ENCODE measurements at places on chromosomes 12 and 14.

GRCh38 chr12:74963867-74964331 is 245.7 kb downstream of the KCNC2 start:
- no peak for DNase-seq

- no peak for DNase-seq
Observed at GRCh38 chr14:93395231-93395630, 35.5 kb upstream of the UNC79 start.

DNA sequence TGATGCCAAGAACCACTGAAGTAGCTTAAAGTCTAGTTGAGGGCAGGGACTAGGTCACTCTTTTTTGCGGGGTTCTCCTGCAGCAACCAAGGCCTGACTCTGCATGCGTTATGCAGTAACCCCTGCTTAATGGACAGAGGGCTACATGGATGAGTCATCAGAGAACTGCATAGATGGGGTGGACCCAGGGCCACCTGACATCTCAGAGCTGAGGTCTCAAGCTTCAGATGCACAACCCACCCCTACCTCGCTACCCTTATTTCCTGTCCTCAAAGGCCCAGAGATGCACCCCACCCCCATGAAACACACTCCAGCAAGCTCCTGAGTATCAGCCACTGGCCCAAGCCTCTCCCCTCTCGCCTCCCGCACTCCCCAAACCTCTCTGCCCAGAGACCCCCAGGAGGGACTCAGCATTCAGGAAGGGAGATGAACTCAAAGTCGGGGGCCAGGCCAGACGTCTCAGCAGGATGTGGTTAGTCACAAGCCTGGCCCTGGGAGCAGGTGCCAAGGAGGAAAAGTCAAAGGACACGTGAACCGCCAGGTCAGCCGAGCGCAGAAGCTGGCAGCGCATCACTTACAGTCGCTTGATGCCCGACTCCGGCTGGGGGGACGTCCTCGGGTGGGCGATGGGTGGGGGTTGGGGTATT is 25.8 kb downstream of the SNRNP35 start:
- DNase-seq, result no peak

DNA sequence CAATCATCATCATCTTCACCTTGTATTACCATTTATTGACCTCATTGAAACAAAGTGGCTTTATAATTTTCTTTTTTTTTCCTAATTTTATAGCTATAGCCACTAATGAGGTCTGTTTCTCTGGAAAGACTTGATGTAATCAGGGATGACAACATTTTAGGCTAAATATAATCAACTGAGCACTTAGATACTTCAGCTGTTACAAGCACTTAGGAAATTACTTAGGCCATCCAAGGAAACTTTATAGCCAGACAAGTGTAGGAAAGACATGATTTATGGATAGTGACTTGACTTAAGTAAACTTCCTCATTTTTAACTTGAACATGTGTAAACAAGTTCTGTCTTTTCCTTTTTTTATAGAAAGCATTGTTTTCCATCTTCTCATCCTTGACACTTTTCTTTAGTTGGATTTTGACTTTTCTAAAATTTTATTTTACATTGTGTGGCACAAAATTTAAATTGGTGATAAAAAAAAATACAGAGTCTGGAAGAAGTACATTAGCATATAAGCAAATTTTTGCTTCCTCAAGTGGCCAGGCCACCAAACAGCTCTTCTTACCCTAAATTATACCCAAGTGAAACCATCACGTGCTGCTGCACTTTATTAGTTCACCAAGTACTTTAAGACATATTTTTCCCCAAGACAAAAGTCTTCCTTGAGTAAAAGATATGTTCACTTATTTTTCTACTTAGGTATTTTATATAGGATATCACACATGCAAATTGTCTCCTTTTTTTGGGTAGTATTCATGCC is 15.1 kb downstream of the CPNE8 start:
- no peak for DNase-seq

GRCh38 chr12:116010467-116010866 is 267.0 kb downstream of the MED13L start:
- DNase-seq, result no peak

DNA sequence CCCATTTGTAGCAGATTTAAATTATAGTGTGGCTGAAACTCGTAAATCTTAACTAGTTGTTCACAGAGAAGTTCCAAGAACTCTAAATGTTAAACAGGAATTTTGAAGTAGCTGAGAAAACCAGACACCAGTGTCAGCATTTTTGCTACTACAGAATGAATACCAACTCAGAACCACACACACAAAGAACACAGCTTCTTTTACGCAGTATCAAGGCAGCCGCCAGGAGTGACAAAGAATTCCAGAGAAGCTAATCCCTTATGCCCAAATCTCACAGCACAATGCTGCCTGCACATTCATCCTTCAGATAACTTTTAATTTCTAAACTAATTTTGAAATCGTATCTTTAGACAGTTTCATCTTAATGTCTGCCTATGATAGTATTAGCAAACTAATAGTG is 37.4 kb downstream of the SLC6A15 start:
- no peak for DNase-seq

GRCh38 chr12:19085090-19085489 is 44.4 kb upstream of the PLEKHA5 start:
- no peak for DNase-seq

DNA sequence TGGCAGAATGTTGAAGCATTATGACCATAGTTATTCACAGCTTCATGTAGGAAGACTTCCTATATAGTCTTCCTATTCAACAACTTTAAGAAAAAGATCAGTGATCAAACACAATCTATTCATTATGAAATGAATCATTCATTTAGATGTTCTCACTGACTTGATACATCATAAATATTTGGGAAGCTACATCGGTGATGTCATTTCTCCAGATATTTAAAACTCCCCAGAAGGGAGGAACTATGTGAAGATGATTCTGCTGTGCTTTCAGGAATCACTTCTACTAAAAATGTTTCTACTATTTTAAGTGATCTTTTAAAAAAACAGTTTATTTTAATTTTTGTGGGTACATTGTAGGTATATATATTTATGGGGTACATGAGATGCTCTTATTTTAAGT is 316.4 kb downstream of the BCAT1 start:
- DNase-seq, result no peak

DNA sequence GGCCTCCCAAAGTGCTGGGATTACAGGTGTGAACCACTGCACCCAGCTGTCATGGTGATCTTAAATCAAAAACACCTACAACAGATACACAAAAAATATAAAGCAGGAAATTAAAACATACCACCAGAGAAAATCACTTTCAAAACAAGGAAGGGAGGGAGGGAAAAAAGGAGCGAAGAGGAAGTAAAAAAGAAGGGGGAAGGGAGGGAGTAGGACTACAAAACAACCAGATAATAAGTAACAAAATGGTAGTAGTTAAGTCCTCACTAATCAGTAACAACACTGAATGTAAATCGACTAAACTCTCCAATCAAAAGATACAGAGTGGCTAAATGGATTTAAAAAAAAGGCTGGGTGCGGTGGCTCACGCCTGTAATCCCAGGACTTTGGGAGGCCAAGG is 89.0 kb downstream of the SH2B3 start:
- DNase-seq, result no peak

DNA sequence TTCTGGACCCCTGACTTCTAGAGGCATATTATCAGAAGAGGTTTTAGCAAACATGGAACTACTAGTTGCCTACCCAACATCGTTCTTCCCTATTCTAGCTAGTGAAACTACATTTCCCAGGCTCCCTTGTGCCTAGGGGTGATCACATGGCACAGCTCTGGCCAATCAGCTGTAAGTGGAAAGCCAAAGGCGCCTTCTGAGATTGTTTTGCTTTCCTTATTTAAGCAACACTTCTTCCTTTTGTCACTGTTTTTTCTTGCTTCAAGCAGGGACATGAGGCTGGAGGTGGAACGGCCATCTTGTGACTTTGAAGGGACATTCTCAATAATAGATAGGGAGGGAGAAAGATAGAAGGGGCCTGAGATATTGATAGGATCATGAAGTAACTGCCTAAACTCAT is 136.7 kb downstream of the ZNF664 start:
- no peak for DNase-seq

DNA sequence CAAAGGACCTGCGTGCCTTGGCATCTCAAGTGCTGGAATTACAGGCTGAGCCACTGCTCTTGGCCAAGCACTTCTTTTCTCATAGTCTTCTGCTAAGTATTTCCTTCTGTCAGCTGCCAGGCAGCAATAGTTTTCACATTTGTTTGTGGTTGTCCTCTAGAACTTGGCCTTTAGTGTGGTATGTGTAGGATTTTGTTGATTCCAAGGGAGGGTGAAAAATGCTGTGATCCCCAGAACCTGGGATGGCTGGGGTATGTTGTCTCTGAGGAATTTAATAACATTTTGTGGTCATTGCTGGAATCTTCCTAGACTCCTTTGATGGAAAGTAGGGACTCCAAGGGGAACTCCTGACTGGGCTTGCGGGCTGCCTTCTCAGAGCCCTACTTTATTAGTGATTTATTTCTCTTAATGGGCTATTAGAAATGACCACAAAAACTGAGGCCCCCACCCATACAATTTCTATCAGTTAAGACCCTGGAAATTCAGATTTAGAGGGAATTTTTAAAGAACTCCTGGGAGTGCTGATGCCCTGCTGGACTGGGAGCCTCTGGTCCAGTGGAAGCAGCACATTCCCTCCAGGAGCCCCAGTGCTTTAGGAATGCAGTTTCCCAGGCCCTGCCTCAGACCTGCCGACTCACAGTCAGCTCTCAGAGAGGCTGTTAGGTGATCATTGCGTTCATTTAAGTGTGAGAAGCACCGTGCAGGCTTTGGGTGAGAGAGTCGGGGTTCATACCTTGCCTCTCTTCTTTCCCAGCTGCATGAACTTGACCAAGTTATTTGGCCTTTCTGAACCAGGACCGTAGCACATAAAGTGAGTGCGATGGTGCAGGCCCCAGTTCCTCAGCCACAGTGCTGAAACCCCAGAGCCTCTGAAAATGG is 22.7 kb downstream of the TRAF3 start:
- no peak for DNase-seq

- no peak for DNase-seq
Observed at GRCh38 chr12:6899837-6900519, 4.6 kb upstream of the LRRC23 start.

GRCh38 chr12:80196419-80196818 is 97.1 kb downstream of the OTOGL start:
- no peak for DNase-seq

DNA sequence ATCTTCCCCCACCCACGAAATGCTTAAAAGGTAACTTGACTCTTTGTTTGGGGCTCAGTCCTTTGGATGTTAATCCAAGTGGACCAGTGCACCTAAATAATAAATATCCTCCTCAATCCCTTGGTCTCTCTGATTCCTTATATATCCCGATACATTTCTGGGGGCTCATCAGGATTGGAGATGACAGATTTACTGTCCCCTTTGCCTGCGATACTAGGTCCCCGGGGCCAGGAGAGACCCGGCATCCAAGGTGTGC is 26.3 kb downstream of the KLRK1 start:
- DNase-seq, result no peak

GRCh38 chr12:32466986-32467711 is 67.8 kb downstream of the FGD4 start:
- no peak for DNase-seq

DNA sequence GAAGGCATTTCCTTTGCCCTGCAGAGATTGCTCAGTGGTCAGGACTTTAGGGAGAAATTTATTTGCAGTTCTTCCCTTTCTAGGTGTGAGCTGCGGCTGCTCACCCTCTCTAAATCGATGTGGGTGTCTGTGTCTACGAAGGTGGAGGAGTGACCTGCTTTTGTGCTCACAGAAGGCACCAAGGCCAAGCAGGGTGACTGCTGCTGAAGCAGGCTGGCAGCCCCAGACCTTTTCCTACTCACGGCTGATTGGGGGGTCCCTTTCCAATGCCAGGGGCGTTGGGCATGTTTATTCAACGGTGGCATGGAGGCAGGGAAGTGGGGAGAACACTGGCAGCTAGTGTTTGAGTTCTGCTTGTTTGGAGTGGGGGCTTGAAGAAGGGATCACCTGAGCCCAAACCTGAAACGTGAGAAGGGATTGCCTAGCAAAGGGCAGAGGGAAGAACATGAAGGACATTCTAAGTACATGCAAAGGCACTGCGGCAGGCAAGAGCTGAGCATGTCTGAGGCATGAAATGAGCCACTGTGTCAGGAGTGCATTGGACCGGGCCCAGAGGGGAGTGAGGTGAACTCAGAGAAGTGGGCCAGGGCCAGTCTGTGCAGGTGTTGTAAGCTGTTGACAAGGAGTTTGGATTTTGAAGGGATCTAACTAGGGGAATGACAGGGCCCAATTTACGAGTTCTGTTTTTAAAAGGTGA is 56.3 kb downstream of the CACNA1C start:
- no peak for DNase-seq

GRCh38 chr14:39241637-39242036 is 7.9 kb downstream of the MIA2 start:
- no peak for DNase-seq

- no peak for DNase-seq
Observed at GRCh38 chr14:23910101-23910875, 43.3 kb upstream of the DHRS4 start.

DNA sequence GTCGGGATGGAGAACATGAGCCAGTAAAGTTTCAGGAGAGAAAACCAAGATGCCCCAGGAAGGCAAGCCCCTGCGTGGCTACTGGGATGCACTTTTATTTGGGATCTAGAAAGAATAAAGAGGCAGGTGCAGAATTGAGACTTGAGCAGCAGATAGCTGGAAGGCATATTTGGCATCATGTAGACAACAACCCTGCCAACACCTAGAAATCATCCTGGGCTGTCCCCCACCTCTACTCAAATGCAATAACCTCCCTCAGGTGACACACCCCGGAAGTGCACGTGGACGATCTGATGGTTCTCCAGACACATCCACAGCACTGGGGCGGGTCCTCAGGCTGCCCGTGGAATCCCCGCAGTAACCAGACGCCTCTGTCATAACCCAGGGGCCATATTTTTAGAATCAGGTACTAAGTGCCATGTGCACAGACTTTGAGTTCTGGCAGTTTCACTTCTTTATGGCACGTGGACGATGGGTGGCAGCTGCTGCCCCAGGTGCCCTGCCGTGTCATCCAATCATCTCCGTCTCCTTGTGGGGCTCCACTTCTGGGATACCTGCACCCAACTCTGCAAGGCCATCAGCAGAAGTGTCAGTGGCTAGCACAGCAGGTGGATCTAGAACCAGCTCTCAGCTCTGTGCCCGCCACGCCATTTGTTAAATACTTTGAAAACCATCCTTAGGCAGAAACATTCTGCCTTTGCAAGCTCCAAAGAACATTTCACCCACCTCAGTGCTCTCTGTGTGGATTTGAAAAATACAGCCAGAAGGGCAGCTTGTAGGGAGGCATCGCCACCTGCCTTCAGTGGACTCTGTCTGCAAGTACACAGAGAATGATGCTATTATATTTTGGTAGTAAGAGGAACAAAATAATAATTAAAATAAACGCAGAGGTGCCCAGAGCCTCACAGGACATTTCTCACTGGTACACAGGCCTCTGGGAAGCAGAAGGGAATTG is 771.7 kb upstream of the TMEM132C start:
- DNase-seq, result no peak

- no peak for DNase-seq
Observed at GRCh38 chr14:70811578-70811977, 2.3 kb upstream of the MAP3K9 start.

DNA sequence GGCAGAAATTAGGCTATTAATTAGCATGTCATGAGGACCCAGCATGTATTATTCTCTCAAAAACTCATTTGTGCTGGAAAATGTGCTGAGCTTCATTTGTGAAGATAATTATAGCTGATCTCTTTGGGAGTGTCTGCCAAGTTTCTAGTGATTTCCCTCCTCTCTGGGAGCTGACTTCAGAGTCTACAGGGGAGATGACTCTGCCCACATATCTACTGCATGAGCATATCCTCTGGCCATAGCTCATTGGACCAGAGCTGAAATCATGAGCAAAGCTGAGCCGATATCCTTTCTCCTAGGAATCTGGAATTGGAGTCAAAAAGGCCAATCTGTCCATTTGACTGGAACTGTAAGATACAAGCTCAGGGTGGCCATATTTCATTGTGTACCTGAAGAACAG is 5.9 kb downstream of the CCDC198 start:
- no peak for DNase-seq
